Muscle of arm (tissue), 14 donors: ENCODE measurements at places on chromosomes 1 and 21. TPM values are rescaled to one million over a fixed set of nuclear protein-coding genes. Genes with fewer than 3 reads are reported as not detected.

GRCh38 chr1:71294178-71294577 lies 213.3 kb upstream of the ZRANB2 start:
- DNase-seq, result no peak

Gene PLA2G4A
- polyA plus RNA-seq, result 4.0 TPM

Gene CYYR1
- polyA plus RNA-seq, result 17.5 TPM

Gene PER3
- 9.5 TPM for polyA plus RNA-seq

Gene AMIGO1
- polyA plus RNA-seq, result 11.8 TPM

- DNase-seq, result no peak
These were observed 613 bp upstream of the ERO1B start for GRCh38 chr1:236282425-236282716.

DNA sequence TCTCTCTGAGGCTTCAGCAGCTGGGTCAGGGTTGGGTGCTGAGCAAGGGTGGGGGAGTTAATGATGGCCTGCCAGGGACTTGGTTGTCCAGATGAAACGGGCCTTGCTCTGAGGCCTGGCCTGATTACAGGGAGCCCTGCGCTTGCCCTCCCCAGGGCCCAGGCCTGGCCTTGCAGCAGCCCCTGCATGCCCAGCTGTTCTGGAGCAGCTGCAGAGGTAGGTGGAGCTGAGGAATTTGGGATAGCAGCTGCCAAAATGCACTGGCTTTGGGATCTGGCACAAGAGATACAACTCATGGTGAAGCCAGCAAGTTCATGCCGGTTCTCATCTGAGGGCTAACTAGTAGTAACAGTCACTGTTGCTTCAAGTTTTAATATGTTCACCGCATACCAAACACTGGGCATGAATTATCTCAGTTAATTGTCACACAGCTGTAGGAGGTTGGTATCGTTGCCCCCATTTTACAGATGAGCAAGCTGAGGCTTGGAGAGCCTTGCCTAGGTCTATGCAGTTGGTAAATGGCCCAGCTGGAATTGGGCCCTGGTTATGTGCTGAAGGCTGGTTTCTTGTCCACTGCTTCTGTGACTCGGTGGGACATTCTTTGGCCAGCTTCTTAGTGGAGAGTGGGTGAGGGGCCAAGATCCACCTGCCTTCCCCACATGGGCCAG lies 7.3 kb upstream of the SERINC2 start:
- DNase-seq, result peak; percentile 44

- DNase-seq, result no peak
These were observed 24.1 kb downstream of the TRIM45 start for GRCh38 chr1:117097443-117097842.

- no peak for DNase-seq
These were observed 69.5 kb downstream of the DDX20 start for GRCh38 chr1:111825217-111825616.

DNA sequence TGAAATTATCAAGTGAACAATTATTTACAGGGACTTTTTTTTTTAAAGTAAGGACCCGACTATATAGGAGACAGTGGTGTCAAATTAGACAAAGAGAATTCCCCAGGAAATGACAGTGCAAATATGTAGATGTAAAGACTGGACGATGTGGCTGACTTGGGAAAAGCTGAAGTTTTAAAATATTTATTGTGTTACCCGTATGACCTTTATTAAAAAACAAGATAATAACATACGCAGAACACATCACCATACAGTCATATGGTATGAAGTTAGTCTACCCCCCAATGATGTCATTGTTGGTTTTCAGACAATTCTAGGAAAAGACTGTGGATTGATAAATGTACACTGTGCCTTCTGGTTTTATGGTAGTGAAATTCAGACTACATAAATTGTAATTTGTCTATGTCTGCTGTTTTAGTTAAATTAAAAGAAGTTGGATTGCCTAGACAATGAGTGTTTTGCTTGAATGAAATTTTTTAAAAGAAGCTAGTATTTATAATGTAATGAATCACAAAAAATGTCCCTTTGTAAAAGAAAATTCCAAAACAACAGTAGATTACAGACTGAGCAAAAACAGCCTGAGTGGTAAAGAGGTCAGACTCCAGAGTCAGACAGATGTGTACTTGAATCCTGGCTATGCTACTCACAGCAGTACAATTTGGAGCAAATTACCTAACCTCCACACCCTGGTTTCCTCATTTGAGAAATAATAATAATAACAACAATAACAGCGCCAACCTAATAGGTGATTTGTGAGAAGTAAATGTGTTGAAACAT lies 15.5 kb upstream of the PDC start:
- DNase-seq, result no peak

DNA sequence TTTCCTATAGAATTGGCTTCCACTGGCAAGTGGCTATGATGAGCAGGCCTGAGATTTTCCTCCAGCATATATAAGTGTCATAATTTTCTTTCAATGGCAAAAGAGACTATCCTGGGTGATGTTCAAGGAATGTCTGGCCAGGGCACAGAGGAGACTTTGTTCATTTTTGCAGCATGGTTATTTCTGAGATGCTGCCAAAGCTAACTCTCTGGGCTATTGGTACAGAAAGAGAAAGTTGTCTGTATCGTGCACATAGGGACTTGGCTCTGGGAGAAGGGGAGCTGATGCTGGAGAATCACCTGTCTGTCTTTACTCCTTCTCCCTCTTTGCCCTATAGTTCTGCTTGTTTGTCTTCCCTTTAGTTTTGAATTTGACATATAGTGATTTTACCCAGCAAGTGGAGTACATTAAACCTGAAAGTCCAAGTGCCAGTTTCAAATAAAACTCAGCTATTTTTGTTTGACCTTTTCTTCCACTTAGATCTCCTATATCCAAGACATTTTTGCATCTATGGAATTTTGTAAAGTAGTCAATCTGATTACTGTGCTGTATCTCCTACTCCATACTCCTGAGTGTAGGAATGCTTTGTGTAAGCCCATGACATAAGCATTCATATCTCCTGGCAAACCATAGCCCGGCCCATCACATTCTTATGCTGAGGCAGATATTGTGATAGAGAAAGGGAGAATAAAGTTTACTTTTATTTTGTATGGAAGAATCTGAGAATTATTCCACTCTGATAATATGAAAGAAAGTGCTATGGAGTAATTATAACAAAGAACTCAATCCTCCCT lies 3.9 kb downstream of the FNDC7 start:
- no peak for DNase-seq

DNA sequence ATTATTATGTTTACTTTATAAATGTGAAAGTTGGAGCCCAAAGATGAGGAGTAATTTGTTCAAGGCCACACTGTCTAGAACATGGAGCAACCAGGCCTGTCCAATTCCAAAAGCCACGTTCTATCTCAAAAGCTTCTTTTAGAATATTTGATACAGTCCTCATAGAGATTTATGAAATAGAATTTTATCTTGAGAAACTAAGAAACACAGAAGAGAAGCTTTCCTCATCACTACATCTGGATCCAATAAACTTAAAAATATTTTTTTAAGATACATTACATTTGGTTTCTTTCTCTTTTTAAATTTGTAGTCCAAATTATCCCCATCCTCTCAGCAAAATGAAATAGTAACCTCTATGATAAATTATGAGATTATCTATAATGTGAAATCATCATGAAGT lies 58.9 kb downstream of the DDAH1 start:
- DNase-seq, result no peak

Gene KDF1
- not detected for polyA plus RNA-seq

- peak; percentile 92 for DNase-seq
These were observed 137.1 kb downstream of the CAMTA1 start for GRCh38 chr1:6922096-6922931.

- DNase-seq, result no peak
These were observed 41.5 kb upstream of the DUSP10 start for GRCh38 chr1:221783437-221783836.

Gene TFF3
- polyA plus RNA-seq, result 0.75 TPM

- DNase-seq, result no peak
These were observed 25.6 kb downstream of the LDLRAP1 start for GRCh38 chr1:25568834-25569596.

Gene NPHS2
- polyA plus RNA-seq, result not detected

DNA sequence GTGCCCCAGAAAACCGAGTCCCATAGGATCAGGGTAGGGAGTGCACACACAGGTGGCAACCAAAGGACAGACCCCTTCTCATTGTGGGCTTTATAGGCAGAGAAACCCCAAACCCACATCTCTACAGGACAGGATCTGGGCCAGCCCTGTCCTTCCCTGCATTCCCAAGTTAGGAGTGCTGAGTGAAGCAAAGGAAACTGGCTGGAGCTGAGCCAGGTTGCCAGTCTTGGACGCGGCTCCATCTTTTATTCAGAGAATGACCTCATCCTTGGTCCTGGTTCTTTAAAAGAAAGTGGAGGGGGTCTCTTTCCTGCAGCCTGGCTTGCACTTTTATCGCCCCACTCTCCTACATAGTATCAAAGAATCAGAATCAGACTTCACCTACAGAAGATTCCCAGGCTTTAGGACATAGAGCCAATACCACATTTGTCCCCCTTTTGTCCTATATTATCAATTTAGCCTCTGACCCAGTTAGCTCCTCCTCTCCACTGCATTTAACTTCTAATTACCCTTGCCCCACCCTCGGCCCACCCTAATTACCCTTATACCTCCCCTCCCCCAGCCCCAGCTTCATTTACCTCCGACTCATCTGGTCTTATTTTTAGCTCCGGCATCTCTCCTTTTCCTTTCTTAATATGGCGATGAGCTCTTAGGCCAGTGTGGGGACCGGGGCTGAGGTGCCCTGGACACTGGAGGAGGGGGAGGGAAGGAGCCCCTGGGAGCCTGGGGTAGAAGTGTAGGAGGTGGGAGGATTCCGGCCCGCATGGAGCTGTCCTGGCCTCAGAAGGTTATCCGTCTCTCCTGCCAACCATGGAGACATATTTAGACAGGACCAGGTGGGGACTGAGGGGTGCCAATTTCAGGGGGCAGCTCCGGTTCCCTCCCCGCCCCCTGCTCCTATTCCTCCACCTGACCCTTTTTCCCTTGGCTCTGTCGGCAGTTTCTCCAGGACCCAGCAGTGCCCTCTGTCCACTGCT lies at the start of gene CASQ1:
Gene CASQ1 (plus strand): TSS at position 927 of the 977 bp plus-strand sequence. CDS start 177 bp downstream, outside the sequence.
- peak; percentile 65 for DNase-seq
